ENCODE measurements at places on chromosomes 1 and 21. TPM values are rescaled to one million over a fixed set of nuclear protein-coding genes. Genes with fewer than 3 reads are reported as not detected.
A peak's percentile ranks its signal among the peaks of the same experiment; 100 is the strongest.

OR2T33 gene
- not detected for total RNA-seq

DNA sequence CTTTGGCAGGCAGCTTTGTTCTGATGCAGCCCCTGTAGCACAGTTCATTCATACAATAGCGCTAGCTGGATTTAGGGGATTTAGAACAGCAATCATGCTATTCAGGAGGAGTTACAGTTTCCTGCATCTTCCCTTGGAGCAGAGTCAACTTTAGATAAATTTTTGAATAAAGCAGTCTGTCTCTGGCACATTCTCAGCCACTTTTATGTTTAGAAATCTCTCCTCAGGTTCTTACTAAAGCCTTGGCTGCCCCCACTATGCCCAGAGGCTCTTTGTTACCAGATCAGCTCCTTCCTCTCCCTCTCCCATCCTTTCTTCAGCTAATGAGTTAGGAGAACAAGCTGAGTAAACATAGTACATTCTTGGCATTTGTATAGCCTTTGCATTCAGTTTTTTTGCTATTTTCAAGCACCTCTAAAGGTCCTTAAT, 17.0 kb upstream of the PIGC start:
- no peaks in the 10 kb centered on the region for H3K27me3 ChIP-seq
- no peaks in the 10 kb centered on the region for H3K36me3 ChIP-seq
- H3K27ac ChIP-seq, result no peak overlapping the region
- no peak overlapping the region for H3K4me3 ChIP-seq
- no peak for DNase-seq
- H3K4me1 ChIP-seq, result peaks cover 4% of the 10 kb centered on the region

DNA sequence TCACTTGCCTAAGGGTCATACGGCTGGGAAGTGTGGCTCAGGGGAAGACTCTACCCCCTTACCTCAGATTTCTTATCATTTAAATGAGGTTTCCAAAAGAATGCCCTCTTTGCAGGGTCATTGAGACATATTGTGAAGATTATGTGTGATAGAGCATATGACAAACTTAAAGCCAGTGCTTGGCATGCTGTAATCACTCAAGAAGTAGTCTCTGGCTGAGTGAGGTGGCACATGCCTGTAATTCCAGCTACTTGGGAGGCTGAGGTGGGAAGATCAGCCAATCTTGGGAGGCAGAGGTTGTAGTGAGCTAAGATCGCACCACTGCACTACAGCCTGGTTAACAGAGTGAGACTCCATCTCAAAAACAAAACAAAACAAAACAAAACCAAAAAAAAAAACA, 7.5 kb upstream of the LDLRAD2 start:
- no peaks in the 10 kb centered on the region for H3K27me3 ChIP-seq
- DNase-seq, result no peak
- no peak overlapping the region for H3K4me3 ChIP-seq
- peaks cover 3% of the 10 kb centered on the region for H3K36me3 ChIP-seq
- no peaks in the 10 kb centered on the region for H3K4me1 ChIP-seq
- no peak overlapping the region for H3K27ac ChIP-seq

DNA sequence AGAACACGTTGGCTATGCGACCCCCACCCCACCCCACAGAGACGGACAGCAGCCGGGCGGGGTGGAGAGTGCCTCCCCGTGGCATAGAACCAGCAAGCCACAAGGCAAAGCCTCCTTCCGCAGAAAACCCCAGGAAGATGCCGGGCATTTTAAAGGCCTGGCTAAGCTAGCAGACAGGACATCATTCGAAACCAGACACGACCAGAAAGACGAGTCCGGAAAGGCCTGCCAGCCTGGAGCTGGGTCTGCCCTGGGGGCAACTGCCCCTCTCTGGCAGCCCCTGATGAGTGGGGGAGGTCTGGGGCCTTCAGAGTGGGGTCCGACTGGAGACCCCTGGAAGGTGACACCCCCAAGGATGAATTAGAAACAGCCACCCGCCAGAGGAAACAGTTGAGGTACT, 8.5 kb downstream of the FTCD start:
- peaks cover 7% of the 10 kb centered on the region for H3K27me3 ChIP-seq
- peak; percentile 13 for DNase-seq
- H3K4me1 ChIP-seq, result peaks cover 10% of the 10 kb centered on the region

DNA sequence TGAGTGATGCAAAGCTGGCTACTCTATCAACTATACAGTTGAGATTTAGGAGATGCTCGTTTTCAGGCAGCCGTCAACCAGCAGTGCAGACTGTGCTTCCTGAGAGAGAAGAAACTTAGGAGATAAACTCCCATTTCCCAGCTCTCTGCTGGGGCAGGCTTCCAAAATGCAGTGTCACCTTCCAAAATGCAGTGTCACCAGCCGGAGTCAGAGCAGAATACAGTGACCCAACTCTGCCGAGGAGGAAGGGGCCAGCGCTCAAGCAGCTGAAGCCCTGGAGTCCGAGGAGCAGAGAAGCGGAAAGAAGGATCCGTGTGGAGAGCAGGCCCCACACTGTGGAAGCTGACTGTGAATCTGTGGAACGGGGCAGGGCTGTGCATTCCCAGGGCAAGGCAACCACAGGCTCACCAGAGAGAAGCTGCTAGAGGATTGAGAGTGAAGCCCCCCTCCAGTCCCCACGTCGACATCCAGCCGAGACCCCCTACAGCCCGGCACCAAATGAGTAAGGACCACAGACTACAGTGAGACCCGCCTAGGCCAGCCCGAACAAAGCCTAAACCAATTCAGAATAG, 703 bp upstream of the KRTAP12-1 start:
- H3K36me3 ChIP-seq, result peaks cover 5% of the 10 kb centered on the region
- peaks cover 9% of the 10 kb centered on the region for H3K27me3 ChIP-seq
- H3K27ac ChIP-seq, result no peak overlapping the region
- DNase-seq, result no peak
- H3K4me1 ChIP-seq, result peaks cover 10% of the 10 kb centered on the region

GRCh38 chr1:181140398-181140797, 51.9 kb downstream of the IER5 start:
- no peak for DNase-seq
- H3K27ac ChIP-seq, result no peak overlapping the region
- H3K4me3 ChIP-seq, result no peak overlapping the region
- H3K27me3 ChIP-seq, result peaks cover 2% of the 10 kb centered on the region

ADAR gene
- total RNA-seq, result 166 TPM

DNA sequence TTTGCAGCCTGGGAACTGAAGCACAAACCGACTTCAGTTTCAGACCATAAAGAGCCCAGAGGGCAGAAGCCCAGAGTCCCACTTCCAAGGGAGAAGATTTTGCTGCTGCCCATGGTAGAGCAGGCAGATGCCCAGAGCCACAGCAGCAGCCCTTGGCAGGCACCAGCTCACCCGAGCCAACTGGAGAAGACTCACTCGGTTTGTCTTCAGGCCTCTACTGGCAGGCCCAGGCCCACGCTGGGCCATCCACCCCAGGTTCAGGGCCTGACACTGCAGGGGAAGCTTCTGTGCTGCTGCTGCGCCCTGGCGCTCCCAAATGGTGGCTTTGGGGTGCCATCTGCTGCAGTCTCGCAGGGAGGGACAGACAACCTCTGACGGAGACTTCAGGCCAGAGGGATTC, 33.3 kb downstream of the SLC66A1 start:
- peak overlapping the region; percentile 4 for H3K27ac ChIP-seq
- peaks cover 6% of the 10 kb centered on the region for H3K4me1 ChIP-seq
- no peak overlapping the region for H3K4me3 ChIP-seq

KRTAP11-1 gene
- not detected for total RNA-seq

- H3K27me3 ChIP-seq, result peaks cover 3% of the 10 kb centered on the region
- H3K4me1 ChIP-seq, result no peaks in the 10 kb centered on the region
- no peak overlapping the region for H3K27ac ChIP-seq
- no peaks in the 10 kb centered on the region for H3K36me3 ChIP-seq
Measured at GRCh38 chr1:185573677-185574076, 160.5 kb upstream of the HMCN1 start.

FAM229A gene
- total RNA-seq, result 21.8 TPM

NRDC gene
- 127 TPM for total RNA-seq

GRCh38 chr21:14215971-14216641, at the start of gene RBM11:
RBM11 (plus strand) TSS chr21:14216157; CDS start chr21:14216187, 30 bp downstream.
- peak; percentile 92 for DNase-seq
- H3K36me3 ChIP-seq, result no peaks in the 10 kb centered on the region
- H3K27me3 ChIP-seq, result peaks cover 6% of the 10 kb centered on the region
- H3K4me1 ChIP-seq, result no peaks in the 10 kb centered on the region

DNA sequence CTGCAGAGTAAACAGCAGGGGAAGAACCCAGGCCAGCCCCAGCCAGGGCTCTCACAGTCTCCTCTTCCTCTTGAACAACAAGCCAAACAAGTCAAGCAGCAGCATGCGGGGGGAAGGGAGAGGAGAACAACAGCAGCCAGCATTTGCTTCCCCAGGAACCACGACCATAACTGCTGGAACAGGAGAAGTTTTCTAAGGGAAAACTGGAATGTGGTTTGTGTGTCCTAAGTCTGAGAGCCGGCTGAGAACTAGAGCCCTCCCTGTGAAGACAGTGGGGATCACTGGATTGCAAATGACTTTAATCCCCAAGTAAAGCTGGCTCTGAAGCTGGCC, 48.2 kb downstream of the COQ8A start:
- no peak for DNase-seq
- no peak overlapping the region for H3K4me3 ChIP-seq
- peaks cover 31% of the 10 kb centered on the region for H3K4me1 ChIP-seq
- H3K27ac ChIP-seq, result no peak overlapping the region
- H3K36me3 ChIP-seq, result peaks cover 8% of the 10 kb centered on the region
- peaks cover 9% of the 10 kb centered on the region for H3K27me3 ChIP-seq

DNA sequence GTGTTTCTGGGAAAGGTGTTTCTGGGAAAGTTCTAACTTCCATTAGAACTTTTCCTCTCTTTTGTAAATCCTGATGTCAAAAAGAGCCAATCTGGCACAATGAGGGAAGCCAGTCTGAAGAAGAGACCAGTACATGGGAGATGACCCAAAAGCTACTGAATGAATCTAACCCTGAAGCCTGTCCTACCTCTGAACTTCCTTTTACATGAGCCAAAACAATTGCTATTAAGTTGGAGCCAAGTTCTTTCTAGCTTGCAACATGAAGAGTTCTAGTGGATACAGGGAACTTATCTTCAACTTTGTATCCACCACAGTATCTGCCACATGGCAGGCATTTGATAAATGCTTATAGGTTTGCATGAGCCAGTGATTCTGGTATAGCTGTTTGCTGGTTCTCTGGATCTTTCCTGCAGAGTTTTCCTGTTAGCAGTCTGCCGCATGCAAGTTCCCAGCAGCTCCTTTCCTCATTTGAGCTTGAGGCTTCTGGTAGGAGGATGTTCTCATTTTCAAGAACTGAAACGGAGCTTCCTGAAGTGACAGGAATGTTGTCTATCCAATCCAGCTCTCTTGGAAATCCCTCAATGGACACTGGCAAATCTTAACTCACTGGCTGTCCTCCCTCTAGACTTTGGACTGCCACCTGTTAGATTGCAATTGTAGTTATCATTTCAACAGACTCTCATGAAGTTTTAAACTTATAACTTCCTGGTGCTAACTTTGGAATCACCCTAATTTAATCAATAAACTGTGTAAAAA, 73.1 kb upstream of the LPGAT1 start:
- no peak overlapping the region for H3K4me3 ChIP-seq
- H3K36me3 ChIP-seq, result peaks cover 5% of the 10 kb centered on the region
- no peaks in the 10 kb centered on the region for H3K27me3 ChIP-seq
- no peak overlapping the region for H3K27ac ChIP-seq
- H3K4me1 ChIP-seq, result no peaks in the 10 kb centered on the region
- no peak for DNase-seq

DNA sequence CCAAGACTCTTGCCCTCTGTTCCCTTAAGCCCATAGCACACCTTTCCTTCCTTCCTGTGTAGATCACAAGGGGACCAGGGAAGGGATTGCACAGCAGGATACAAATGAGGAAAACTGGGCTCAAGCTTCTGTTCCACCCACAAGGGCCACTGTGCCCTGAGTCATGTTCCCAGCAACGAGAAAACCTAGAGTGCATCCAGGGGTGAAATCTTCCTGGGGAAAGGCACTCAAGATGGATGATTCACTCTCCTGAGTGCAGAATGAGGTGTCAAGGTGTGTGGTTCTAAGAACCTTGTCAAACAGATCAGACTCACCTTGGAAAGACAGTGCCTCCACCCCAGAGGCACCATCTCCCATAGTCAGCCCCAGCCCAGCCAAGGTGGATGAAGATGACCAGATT, 40.7 kb upstream of the EYA3 start:
- DNase-seq, result no peak
- H3K4me3 ChIP-seq, result no peak overlapping the region
- peaks cover 4% of the 10 kb centered on the region for H3K27me3 ChIP-seq
- no peak overlapping the region for H3K27ac ChIP-seq
- H3K36me3 ChIP-seq, result no peaks in the 10 kb centered on the region

CLEC20A gene
- not detected for total RNA-seq

- no peaks in the 10 kb centered on the region for H3K36me3 ChIP-seq
- no peaks in the 10 kb centered on the region for H3K4me1 ChIP-seq
- no peak overlapping the region for H3K4me3 ChIP-seq
Measured at GRCh38 chr1:98133131-98133530, 212.3 kb upstream of the DPYD start.

ACTN2 gene
- total RNA-seq, result 2.7 TPM

DNA sequence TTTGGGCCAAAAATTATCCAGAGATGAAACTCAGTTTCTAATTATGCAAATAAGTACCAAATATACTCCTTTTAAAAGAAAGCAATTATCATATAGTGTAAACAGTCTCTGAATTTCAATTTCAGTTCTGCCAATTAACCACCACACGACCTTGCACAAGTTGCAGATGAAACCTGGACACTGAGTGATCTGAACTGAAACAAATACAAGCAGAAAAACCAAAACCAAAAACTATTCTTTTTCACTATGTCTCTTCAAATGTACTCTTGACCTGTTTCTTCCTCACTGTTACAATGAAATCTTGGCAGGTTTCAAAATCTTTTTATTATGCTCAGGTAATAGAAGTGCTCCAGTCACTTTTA, 79.2 kb downstream of the TYW3 start:
- H3K27me3 ChIP-seq, result no peaks in the 10 kb centered on the region
- peaks cover 5% of the 10 kb centered on the region for H3K4me1 ChIP-seq
- H3K4me3 ChIP-seq, result no peak overlapping the region
- no peak for DNase-seq

GRCh38 chr1:233111731-233112130, 161.3 kb downstream of the NTPCR start:
- H3K27me3 ChIP-seq, result peaks cover 4% of the 10 kb centered on the region
- H3K4me1 ChIP-seq, result peaks cover 16% of the 10 kb centered on the region
- no peak overlapping the region for H3K4me3 ChIP-seq

DNA sequence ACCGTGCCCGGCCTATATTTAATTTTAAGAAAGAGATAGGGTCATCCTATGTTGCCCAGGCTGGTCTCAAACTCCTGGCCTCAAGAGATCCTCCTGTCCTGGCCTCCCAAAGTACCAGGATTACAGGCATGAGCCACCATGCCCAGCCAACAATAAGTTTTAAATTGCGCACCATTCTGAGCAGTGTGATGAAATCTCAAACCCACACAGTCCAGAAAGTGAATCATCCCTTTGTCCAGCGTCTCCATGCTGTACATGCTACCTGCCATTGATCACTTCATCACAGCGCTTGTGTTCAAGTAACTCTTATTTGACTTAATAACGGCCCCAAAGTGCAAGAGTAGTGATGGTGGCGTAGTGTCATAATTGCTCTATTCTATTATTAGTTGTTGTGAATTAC, 75.4 kb downstream of the APP start:
- H3K27me3 ChIP-seq, result peaks cover 2% of the 10 kb centered on the region
- H3K4me1 ChIP-seq, result peaks cover 34% of the 10 kb centered on the region
- H3K27ac ChIP-seq, result no peak overlapping the region
- no peak overlapping the region for H3K4me3 ChIP-seq
